Amniotic stem cell (primary cell): ENCODE measurements at places on chromosomes 13 and 19.
A peak's percentile ranks its signal among the peaks of the same experiment; 100 is the strongest.

DNA sequence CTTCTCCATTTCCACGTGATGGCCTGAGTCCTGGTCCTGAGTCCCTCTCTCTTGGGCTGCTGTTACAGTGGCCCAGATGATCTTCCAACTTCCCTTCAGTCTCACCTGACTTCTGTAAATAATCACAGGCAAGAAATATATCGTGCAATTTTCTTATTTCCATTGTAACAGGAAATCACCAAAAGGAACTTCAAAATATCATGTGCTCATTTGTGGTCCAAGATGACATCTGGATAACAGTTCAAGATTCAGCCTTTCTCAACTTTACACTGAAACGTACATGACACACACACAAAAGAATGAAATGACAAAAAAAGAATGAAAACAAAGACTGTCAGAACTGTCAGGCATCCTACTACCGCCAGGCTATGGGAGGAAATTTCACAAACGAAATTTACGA lies 22.0 kb upstream of the RAP2A start:
- no peak for DNase-seq

- DNase-seq = no peak
These were observed 1.1 kb upstream of the FARP1 start for GRCh38 chr13:98141509-98142379.

DNA sequence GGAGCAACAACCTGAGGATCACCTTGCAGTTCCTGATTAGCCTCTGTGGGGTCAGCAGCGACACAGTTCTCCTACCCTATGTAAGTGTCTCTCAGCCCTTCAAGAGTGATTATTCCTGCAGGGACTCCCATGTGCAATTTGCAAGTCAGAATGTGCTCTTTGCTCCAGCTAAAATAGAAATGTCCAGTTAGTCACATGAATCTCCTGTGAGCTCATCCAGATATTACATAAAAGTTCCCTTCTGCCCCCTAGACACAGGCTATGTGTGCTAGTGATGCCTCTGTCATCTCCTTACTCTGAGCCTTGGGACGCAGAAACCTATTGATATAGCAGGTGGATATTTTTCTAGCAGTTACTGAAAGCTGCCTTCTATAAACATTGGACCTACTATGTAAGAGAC lies 105.5 kb downstream of the ZAR1L start:
- DNase-seq = no peak

DNA sequence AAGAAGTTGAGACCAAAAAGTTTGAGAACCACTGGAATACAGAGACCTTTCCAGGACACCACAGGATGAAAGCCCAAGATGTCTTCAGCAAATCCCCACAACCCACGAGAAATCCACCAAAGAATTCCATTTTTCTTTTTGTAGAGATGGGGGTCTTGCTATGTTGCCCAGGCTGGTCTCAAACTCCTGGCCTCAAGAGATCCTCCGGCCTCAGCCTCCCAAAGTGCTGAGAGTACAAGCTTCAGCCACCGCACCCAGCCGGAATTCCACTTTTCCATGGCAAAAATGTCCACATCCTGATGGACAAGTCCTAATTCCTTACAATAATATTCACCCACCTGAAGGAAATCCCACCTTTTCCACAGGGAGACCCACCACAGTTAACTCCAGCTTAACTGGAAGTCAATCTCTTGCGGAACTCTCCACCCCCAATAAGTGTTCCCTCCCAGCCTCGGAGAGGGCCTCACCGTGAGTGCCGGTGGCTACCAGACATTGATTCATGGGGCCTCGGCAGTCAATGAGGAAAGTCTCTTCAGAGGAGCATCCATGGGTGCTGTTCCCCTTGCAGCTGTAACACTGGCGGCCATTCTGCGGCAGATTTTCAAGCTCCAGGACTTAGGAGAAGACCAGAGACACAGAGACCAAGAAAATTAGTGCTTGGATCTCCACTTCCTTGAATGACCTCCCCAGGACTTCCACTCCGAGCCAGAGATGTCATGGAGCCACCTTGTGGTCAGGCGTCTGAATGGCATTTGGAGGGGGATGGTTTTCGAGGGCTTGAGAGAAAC lies 12.3 kb upstream of the CADM4 start:
- DNase-seq = no peak

- no peak for DNase-seq
These were observed 245.4 kb downstream of the SHISA2 start for GRCh38 chr13:25806264-25806974.

GRCh38 chr19:3409346-3410064 lies 43.1 kb downstream of the NFIC start:
- no peak for DNase-seq

GRCh38 chr13:33108620-33109019 lies 92.4 kb downstream of the KL start:
- DNase-seq = no peak

DNA sequence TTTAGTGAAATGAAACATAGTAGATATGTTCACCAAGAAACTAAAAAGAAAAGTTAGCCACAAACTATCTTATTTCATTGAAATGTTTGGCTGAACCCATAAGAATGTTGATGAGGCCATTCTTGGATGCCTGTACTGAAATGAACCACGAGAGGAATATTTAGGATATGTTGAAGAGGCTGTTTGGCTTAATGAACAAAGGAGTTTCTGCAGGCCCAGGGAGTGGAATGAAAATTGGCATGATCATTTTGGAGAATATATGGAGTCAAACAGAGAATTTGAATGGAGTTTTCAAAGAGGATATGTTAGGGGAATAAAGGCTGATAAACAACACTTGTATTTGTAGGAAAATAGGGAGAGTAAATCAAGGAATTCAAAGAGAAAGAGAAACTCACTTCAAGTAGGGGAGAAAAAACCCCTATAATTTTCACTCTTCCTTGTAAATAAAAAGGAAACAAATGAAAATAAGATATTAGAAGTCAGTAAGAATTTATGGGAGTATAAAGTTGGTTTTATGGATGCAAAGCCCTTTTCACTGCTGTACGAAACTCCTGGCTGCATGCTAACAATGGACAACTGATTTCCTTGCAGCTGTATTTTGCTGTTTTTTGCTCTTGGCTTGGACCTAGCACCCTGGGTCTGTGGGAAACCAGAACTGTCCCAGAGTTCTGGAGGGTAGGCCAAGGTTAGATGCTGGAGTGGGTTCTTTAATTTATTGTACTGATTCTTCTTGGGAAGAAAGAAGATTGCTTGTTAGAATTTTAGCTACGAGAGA lies 36.5 kb downstream of the KL start:
- no peak for DNase-seq

DNA sequence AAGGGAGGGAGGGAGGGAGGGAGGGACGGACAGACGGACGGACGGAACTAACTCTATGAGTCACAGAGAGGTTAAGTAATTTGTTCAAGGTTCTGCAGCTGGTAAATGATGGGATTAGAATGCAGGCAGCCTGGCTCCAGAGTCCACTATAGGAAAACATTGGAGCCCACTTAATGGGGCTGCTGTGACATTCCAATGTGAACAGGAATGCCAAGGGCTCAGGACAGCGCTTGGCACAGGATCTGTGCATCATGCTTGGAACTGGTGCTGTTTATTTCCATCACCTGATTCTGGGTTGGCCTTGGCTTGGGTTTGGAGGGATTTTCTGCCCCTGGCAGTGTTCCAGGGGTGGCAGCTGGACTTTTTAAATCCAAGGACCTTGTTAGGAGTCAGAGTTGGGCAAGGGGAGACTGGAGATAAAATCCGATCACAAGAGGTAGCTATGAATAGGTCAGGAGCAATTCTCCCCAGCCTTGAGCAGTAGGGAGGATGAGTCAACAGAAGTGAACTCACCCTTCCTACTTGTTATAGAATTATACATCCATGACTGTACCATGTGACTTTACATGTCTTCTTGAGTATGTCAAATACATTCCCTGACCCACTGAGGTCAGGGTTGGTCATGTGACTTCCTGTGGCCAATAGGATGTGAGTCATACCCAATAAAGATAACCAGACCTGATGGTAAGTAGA lies 7.8 kb upstream of the HIF3A start:
- DNase-seq = peak; percentile 25

DNA sequence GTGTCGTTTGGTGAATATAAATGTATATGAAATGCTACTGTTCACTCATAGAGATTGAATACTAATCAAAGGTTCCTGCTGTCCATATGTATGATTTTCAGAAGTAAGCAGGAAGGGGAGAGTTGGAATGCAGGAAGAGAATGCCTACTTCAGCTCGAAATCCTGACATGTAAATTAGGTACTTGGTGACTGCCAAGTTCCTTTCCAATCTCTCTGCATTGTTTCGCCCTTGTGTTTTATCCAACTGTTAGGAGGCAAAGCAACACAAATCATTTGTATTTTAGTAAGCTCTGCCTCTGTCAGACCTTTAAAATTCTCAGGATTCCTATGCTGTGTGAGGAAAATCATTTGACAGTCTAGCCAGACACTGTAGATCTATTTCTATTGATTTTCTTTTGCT lies 9.0 kb downstream of the STARD13 start:
- DNase-seq = no peak

- no peak for DNase-seq
These were observed 63.4 kb upstream of the MCF2L start for GRCh38 chr13:112905619-112905989.

- DNase-seq = no peak
These were observed 64.8 kb downstream of the SOX1 start for GRCh38 chr13:112131713-112132113.

GRCh38 chr19:10636304-10636972 lies 11.1 kb downstream of the SLC44A2 start:
- DNase-seq = no peak

DNA sequence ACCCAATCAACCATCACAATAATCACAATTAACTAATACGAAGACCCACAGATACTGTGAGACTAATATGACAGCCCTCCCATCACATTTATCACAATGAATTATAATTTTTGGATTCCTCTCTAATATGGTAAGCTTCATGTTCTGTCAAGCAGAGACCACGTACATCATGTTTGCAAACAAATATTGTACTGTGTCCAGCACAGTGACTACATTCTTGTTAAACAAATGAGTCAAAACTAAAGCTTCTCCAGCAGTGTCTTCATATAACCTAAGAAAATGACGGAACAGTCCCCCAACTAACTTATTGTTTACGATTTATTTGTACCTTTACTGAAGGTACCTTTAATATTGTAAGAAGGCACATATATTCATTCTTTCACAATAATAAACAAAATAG lies 292.6 kb downstream of the ENOX1 start:
- no peak for DNase-seq

- DNase-seq = no peak
These were observed 682 bp downstream of the SSBP4 start for GRCh38 chr19:18419699-18420460.

DNA sequence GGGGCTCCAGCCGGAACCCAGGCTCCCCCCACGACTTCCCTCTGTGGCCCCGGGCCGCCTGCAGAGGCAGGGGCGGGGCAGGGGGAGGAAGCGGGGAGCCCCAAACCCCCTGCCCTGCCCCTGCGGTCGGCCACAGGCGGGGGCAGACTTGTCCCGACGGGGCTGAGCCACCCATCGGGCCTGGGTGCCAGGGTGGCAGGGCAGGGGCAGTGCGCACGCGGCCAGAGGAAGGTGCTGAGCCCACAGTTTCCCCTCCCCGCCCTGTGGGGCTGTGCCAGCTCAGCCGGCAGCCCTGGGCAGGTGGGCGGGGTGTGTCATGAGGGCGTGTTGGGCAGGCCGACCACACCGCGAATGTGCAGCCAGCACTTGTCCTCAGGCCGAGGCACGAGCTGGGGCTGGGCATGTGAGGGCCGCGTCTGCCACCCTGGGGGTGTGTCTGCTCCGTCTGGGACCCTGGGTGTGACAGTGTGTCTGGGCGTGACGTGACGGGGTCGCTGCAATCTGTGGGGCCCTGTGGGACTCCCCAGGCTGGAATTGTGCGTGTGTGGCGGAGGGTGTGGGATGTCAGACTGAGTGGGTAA lies 17.7 kb downstream of the CCDC97 start:
- DNase-seq = no peak

DNA sequence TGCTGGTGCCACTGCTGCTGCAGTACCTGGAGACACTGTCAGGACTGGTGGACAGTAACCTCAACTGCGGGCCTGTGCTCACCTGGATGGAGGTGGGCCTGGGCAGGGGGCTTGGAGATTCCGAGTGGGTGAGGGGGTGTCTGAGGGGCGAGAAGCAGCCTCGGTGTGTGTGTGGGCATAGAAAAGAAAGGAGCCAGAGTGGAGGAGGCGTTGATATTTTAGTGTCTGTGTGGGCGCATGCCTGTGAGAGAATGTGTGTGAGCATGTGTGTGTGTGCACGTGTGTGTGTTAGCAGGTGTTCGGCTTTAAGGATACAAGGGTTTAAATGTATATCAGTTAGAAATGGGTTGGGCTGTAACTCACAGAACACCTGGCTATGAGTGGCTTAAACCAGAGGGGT lies 3.7 kb downstream of the ARHGAP33 start:
- no peak for DNase-seq

GRCh38 chr19:13530720-13531119 lies 24.4 kb upstream of the CACNA1A start:
- DNase-seq = no peak

DNA sequence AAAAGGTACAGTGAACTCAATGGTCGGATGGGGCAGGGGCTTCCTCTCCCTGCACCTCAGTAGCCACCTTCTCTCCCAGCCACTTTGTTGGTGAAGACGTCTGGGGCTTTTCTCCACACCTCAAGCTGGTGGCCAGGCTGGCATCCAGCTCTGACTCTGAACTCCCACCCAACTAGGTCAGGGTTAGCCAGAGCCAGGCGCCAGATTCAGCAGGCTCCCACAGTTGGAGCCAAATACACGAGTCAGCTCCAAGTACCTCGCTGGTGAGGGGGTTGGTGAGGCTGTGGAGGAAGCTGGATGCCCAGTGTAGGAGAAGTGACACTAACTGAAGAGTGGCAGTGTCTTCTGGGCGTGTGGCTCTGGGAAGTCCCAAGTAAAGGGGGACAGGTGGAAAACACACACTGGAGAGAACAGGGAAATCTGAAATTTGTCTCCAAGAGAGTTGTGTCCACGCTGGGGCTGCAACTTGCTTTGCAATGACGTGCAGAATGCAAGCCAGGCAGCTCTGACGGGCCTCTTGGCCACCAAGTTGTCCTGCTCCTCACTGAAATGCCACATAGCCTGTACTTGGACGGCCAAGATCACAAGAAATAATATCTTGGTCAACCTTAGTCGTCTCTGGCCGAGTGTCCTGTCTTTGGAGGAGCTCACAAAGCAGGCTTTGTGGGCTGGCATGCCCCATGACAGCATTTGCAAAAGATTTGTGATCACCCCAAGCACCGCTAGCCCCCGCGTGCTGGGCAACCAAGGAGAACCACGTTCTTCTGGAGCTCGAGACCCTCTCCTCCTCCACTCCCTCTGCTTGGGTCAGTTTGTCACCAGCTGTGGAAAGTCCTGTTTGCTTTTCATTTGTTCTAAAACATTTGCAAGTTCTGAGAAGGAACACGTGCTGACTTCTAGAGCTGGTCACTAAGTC lies 18.1 kb downstream of the SLC7A1 start:
- DNase-seq = no peak

- DNase-seq = no peak
These were observed 169.1 kb upstream of the SOX1 start for GRCh38 chr13:111897846-111898215.

- DNase-seq = no peak
These were observed 15.1 kb downstream of the TM9SF2 start for GRCh38 chr13:99516153-99516929.

- DNase-seq = no peak
These were observed 849 bp upstream of the TCF3 start for GRCh38 chr19:1653300-1653628.
